ENCODE measurements at places on chromosomes 1 and 21.

DNA sequence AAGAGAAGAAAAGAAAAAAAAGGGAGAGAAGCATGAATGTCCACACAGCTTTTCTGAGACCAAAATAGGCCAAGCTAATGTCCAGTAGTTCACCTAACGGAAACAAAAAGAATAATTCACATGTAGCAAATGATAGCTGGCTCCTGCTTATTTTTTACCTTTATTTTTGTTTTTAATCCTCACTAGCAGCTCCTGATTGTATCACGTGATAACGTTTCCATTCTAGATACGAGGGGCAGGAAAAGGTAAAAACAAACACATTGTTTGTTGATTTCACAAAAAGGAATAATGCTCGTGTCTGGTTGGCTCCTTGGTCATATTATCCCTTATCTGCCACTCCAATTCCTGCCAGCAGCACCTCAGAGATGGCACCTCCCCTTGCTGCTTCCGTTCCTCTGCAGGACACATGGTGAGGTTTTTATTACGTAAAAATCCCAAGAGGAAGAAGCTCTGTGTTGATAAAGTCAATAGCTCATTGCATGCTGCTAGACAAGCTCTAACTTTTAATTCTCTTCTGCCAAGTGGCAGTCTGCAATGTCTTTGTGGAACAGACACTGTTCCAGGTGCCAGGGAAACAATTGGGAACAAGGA is 201.7 kb downstream of the CRB1 start:
- no peaks in the 10 kb centered on the region for H3K27me3 ChIP-seq
- DNase-seq = no peak
- H3K4me1 ChIP-seq = no peaks in the 10 kb centered on the region

DNA sequence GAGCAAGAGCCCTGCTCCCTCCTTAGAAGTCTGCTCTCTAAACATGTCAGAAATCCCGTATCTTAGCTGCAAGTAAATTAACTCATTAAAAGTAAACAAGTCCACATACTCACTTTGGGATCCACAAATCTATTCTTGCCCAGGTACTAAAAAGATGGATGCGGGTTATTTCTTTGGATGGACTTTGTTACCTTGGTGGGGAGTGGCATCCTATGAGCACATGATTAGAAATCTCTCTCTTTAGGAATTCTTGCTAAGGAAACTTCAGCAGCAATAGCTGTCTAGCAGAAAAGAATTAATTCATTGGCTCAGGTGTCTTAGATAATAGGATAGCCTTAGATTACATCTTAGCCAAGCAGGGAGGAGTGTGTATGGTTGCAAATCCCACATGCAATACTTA is 25.2 kb downstream of the NRDC start:
- no peaks in the 10 kb centered on the region for H3K36me3 ChIP-seq
- no peak overlapping the region for H3K27ac ChIP-seq
- DNase-seq = no peak
- no peak overlapping the region for H3K4me3 ChIP-seq
- H3K4me1 ChIP-seq = no peaks in the 10 kb centered on the region

- H3K27ac ChIP-seq = peak overlapping the region; percentile 45
- H3K27me3 ChIP-seq = no peaks in the 10 kb centered on the region
- H3K36me3 ChIP-seq = no peaks in the 10 kb centered on the region
- H3K4me3 ChIP-seq = no peak overlapping the region
- peaks cover 62% of the 10 kb centered on the region for H3K4me1 ChIP-seq
- no peak for DNase-seq
Measured at GRCh38 chr1:94072840-94073522, 48.0 kb downstream of the ABCA4 start.

DNA sequence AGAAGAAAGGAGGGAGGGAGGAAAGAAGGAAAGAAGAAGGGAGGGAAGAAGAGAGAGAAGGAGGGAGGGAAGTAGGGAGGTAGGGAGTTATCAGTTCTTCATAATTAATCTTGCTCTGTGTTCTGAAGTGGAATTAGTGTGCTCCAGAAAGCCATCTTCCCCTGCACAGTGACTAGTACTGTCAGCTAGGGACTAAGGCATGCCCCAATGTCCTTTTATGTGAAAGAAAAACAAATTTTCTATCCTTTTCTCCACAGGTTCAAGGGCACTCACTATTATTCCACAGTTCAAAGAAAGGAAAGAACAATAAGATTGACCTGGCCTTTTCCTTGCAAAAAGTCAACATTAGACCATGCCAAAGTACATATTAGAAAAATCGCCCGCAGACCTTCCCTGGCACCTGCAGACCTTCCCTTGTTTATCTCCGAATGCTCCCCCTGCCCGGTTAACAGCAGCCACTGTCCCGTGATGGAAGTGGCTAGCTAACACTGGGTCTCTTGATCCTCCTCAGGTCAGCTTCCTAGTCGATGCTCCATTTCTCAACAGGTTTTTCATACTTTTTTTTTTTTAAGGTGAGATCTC is 107.2 kb upstream of the EDEM3 start:
- peaks cover 2% of the 10 kb centered on the region for H3K36me3 ChIP-seq
- H3K4me1 ChIP-seq = peaks cover 25% of the 10 kb centered on the region
- no peaks in the 10 kb centered on the region for H3K27me3 ChIP-seq
- H3K4me3 ChIP-seq = no peak overlapping the region
- no peak overlapping the region for H3K27ac ChIP-seq

- peaks cover 1% of the 10 kb centered on the region for H3K36me3 ChIP-seq
- DNase-seq = no peak
- peak overlapping the region; percentile 89 for H3K27ac ChIP-seq
- no peaks in the 10 kb centered on the region for H3K27me3 ChIP-seq
Measured at GRCh38 chr1:186681801-186682200, 1.6 kb upstream of the PTGS2 start.
